ENCODE measurements at places on chromosomes 4 and X.

DNA sequence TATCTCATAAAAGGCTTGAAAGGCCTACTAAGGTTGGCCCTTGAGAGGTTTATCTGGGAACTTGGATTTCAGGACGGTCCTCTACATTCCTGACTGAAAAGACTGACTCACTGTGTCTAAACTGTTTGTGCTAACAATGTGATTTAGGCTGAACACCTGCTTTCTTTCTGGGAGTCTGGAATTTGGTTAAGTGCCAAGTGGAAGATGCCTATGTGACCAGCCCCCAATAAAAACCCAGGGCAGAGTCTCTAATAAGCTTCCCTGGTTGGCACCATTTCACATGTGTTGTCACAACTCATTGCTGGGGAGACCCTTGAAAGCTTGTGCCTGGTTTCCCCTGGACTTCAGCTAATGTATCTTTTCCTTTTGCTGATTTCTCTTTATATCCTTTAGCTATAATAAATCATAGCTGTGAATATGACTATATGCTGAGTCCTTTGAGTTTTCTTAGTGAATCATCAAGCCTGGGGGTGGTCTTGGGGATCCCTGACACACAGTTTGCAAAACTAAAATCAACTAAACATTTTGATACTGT is 55.1 kb downstream of the GPR82 start:
- DNase-seq: peak; percentile 8

DNA sequence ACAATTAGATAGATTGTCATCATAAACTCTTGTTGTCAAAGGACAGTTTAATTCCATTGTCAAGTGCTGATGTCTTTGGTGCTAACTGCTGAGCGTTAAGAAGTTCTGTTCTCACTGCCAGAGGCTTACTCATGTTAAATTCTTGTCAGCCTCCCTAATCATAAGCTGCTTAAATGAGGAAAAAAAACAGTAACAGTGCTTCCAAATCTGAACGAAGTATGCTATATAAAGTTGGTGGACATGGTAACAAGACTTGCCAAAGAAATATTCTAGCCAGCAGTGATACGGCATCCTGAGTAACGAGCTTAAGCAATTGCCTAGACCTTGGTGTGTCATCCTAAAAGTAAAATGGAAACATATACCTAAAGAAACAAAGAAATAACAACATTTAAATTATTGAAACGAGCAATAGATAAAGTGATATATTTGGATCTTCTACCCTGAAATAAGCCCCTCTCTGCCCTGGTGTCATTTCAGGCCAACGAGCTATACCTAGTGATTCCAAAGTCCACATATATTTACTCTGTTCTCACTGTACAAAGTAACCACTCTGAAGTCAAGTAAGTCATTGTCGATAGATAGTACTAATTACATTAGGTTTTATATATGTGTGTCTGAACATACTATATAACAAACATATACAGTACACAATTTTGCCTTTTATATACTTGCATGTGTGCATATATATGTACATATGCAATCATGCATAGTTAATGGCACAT is 339.7 kb upstream of the HS3ST1 start:
- DNase-seq: no peak

- DNase-seq: no peak
Measured at GRCh38 chr4:7714176-7714575, 225.5 kb downstream of the AFAP1 start.

DNA sequence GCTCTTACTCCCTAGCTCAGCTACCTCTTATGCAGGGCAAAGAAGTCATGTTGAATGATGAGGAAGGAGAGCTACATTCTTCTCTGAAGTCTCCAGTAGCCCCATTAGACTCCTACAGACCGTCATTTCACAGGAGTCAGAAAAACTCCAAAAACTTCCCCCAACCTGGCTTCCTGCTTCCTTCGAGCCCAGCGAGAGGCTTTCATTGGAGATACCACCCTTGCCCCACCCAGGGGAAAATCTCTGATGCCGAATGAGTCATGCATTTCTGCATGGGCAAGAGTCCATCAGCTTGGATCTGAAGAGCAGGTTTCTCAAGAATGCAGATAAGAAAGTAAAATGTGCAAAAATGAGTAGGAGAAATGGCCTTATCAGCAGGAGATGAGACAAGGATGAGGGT is 53.0 kb downstream of the ARSF start:
- DNase-seq: no peak

DNA sequence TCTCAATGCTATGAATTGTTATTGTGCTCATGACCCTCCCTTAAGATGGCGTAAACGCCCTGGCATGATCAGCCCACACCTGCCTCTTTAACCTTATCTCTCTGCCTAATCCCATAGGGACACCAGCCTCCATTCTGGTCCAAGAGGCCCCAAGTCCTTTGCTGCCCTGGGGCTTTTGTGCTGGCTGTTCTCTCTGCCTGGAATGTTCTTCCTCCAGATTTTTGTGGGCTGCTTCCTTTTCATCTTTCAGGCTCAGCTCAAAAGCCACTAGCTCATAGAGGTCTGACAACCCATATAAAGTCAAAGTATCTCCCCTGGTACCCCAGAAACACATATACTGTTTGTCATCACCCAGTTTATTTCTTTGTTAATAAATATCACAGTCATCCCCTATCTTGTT is 42.4 kb downstream of the APLN start:
- DNase-seq: no peak

DNA sequence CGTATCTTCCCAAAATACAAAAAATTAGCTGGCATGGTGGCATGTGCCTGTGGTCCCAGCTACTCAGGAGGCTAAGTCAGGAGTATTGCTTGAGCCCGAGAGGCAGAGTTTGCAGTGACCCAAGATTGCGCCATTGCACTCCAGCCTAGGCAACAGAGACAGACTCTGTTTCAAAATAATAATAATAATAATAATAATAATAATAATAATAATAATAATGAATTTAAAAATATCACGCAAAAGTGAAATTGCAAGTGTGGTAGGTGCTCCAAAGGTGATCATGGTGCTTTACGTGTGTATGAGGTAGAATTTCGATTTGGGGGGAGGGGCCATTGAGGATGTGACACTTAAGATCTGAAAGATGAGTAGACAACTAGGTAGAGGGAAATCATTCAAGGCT is 4.9 kb upstream of the HPSE start:
- no peak for DNase-seq

- DNase-seq: no peak
Measured at GRCh38 chrX:133666256-133666655, 251.0 kb upstream of the GPC4 start.

GRCh38 chrX:155086202-155086840 is 15.0 kb downstream of the BRCC3 start:
- no peak for DNase-seq

- DNase-seq: no peak
Measured at GRCh38 chr4:171130256-171130801, 682.9 kb upstream of the GALNTL6 start.

DNA sequence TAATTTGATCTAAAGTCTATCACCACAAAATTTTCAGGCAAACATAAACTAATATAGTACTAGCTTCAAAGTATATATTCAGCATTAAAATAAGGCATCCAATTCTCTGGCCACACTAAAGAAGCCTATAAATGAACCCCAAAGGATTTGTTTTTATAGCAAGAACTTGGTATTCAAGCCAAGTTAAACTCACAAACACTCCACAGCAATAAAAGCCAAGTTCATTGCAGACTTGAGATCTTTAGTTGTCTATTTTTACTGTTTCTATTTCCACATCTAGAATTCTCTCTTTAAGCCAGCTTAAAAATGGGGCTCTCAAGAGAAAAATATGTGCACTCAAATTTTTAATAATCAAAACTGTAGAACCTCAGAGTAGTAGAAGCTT is 51.1 kb downstream of the WDFY3 start:
- no peak for DNase-seq

- no peak for DNase-seq
Measured at GRCh38 chrX:72054779-72055489, 76.8 kb downstream of the RTL5 start.

DNA sequence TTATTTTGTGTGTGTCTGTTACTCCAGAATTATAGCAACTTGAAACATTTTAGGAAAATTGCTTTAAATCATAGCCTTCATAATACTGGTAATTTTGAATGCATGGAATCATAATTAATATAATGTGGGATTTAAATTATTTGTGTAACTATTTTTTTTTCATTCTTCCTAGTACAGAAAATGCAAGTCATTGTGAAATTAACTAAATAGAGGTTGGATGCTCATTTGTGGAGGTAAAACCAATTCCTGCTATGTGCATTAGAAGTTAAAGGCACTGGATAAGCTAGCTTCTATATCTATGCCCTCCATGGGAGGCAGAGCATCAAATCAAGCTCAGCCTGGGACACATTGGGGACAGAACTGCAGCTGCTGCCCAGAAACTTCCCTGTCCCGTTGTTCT is 1048.5 kb upstream of the PABPC4L start:
- no peak for DNase-seq

- DNase-seq: no peak
Measured at GRCh38 chr4:139814323-139815015, 148.8 kb downstream of the MGST2 start.

DNA sequence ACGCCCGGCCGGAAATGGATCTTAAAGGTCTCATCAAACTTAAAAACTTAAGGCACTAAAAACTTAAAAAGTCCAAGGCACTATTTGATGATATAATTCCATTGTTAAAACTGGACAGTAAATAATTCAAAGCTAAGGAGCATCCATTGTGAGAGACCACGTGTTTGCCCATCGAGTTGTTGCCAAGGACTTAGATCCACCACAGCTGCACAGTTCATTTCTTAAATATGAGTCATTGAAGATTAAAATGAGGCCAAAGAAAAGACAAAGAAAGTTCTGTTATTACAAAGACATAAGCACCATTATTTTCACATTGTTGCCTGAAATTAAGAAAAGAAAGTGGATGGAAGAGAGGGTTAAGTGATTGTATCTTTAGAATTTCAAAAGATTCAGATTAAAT is 411.5 kb upstream of the FTHL17 start:
- DNase-seq: no peak

- DNase-seq: no peak
Measured at GRCh38 chr4:127778102-127778501, 4.0 kb upstream of the HSPA4L start.

DNA sequence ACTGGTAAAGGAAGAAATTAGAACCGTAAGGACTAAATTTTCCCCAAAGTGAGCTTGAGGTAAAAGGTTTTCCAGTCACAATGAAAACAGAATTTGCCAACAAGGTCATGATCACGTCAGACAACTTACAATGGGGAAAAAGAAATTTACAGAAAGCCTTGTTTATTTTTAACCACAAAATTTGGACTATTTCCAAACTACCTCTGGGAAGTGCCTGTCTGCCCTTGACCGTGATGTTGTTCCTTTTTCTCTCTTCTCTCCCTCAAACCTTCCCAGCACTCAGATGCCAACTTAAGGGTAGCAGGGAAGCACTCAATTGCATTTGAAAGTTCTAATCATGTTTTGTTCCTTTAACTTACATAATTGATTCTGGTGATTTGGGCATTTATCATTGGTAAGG is 32.5 kb downstream of the MEPE start:
- DNase-seq: no peak

DNA sequence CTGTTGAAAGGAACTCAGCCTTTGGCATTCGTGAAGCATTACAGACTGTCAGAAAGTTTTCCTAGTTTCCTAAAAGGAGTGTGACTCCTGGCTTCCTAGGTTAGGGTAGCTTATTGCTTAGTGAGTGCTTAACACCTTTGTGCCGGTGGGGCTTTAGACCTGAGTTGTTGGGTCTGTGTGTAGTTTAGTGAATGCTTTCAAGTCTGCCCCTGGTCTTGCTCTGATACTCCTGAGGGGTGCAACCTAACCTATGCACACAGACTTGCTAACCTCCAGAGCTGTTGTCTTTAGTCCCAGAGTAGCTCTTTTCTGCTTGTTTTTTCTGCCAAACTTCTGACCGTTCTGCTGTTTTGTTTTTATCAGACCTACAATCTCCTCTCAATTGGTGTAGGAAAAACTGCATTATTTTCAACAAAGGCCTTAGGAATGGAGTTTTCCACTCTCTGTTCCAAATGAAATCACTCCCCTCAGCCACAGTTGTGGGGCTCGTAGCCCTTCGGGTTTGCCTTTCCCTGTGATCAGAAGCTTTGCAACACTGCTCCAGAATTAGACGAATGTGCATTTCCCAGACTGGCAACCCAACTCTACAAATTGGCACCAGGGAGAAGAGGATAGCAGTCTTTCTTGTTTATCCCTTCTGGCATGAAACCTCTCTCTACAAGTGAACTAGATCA is 1399.1 kb upstream of the PCDH7 start:
- DNase-seq: no peak

DNA sequence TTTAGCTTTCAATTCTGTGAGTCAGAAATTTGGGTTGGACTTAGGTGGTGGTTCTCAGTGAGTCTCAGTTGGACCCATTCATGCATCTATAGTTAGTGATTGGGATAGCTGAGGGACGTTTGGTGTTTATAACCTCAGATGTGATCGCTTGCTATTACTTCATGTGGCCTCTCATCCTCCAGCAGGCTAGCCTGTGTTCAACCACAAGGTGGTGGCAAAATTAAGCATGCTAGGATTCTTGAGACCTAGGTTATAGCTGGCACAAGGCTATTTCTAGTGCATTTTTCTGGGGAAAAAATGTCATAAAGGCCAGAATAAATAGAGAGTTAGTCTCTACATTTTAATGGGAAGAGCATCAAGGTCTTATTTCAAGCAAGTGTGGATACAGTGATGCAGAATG is 10.9 kb upstream of the GRPR start:
- no peak for DNase-seq

- no peak for DNase-seq
Measured at GRCh38 chr4:26148927-26149326, 171.9 kb upstream of the RBPJ start.

GRCh38 chrX:65925005-65925404 is 114.9 kb downstream of the VSIG4 start:
- DNase-seq: no peak

- DNase-seq: no peak
Measured at GRCh38 chr4:184750926-184751584, 17.2 kb upstream of the CENPU start.

- no peak for DNase-seq
Measured at GRCh38 chr4:138037696-138038095, 204.5 kb downstream of the SLC7A11 start.

DNA sequence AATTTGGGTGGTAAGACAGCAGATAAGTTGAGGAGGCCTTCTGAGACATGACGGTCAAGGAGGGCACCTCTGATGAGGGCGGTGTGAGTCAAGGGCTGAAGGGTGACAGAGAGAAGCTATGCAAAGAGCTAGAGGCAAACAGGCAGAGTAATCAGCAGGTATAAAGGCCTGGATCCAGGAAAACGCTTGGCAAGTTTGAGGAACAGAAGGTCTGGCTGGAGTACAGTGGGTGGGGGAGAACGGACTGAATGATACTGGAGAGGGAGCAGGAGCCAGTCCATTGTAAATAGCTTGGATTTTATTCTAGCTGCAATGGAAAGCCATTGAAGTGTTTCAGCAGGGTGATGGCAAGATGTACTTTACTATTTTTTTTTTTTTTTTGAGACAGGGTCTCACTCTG is 39.3 kb downstream of the RAB33B start:
- DNase-seq: no peak

GRCh38 chrX:10017872-10018271 is 50.7 kb downstream of the CLDN34 start:
- DNase-seq: no peak

- no peak for DNase-seq
Measured at GRCh38 chrX:113370006-113370405, 529.4 kb upstream of the AMOT start.
